ENCODE measurements at places on chromosomes 3 and 15.

- no peak for DNase-seq
Measured at GRCh38 chr3:78825858-78826215, 942.0 kb downstream of the ROBO1 start.

DNA sequence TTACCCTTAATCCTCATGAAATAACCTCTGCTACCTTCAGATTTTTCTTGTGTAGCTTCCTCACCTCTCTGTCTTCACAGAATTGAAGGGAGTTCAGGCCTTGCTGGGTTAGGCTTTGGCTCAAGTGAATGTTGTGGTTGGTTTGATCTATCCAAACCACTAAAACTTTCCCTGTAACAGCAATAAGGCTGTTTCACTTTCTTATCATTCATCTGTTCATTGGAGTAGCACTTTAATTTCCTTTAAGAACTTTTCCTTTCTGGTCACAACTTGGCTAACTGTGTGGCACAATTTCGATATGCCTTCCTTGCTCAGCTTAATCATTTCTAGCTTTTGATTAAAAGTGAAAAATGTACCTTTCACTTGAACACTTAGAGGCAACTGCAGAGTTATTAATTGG lies 129.8 kb downstream of the NR1I2 start:
- DNase-seq, result no peak

DNA sequence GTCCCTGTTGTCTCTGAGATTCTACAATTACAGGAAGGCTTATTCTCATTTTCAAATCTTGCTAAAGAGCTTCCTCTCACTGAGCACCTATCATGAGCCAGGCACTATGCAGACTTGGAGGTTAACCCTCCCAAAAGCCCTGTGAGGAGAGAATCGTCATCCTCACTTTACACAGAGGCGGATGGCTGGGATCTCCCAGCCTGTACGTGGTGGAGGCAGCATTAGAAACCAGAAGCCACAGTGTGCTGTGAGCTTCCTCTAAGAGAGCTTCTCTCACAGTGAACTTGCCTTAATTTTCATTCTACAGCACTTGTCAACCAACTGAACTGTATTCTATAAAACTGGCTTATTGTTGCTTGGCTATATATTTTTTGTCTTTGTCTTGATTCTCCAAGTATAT lies 6.1 kb upstream of the DGKG start:
- DNase-seq, result no peak

DNA sequence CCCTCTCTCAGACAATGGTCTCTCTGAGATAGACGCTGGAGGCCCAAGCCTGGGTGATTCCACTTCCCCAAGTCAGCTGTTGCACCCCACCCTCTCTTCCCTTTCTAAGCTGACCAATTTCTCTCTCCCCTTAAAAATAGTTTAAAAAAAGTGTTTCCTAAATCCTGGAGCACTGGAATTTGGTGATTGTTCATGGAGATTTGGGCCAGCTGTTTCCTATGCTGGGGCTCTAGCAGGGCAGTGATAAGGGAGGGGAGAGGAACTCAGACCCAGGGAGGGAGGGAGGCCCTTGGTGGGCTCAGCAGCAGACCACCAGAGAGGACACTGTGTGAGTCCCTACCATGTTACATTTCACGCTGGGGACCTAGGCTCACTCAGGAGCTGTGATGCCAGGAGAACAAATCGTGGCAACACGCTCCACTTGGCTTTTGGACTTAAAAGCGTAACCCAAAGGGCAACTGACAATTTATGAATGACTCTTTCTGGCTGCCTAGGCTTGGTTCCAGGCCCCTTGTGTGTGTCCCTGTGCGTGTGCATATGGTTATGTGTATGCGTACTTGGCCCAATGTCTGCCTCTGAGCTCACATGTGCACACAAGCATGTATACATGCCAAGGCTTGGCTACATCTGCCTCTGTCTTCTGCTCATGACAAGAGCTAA lies 59.8 kb upstream of the INSYN1 start:
- DNase-seq, result no peak

GRCh38 chr3:116586285-116586944 lies 123.2 kb upstream of the TUSC7 start:
- no peak for DNase-seq

DNA sequence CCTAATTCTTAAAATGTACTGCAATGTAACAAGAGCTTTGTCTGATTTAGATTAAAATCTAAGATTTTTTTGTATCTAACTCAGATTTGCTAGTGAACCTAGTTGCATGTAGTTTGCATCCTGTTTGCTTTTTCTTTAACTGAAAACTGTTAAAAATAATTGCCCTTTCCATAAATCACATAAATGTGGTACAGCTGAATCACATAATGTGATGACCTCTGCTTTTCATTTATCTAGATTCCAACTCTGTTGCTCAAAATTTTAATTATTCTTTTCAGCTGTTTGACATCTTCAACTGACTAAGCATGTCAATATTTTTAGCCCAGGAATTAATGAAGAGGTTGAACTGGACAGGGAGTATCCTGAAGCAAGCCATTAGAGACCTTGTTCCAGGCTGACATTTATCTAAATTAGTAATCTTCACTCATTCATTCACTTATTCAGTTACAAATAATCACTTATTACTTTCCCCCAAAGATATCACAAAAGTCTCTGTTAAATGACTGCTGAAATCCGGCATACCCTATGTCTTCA lies 101.9 kb upstream of the PLXND1 start:
- DNase-seq, result no peak

DNA sequence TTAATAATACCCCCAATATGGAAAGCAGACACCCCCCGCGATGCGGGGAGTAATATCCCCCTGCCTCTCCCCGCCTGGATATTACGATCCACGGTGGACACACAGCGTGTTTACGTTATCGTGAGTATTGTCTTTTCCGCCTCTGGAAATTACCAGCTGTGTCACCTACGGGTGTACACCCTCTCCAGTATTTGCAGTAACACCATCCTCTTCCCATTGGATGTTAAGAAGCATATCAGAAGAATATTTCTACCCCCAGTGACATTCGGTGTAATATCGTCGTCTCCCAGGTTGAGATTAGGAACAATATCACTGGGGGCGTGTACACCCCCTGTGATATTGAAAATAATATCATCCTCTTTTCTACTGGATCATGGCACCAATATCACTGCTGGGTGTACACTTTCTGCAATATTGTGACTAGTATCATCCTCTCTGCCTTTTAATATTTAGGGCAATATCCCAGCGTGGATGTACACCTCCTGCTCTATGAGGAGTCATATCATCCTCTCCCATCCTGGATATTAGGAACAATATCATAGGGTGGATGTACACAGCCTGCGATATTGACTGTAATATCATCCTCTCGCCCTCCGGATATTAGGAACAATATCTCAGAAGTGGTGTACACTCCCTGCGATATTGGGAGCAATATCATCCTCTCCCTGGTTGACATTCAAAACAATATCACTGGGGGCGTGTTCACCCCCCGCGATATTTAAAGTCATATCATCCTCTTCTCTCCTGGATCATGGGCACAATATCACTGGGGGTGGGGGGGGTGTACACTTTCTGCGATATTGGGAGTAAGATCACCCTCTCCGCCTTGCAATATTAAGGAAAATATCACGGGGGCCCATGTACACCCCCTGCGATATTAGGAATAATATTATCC lies 20.3 kb upstream of the BMF start:
- DNase-seq, result no peak

GRCh38 chr3:62370112-62370857 lies 3.1 kb downstream of the FEZF2 start:
- no peak for DNase-seq

DNA sequence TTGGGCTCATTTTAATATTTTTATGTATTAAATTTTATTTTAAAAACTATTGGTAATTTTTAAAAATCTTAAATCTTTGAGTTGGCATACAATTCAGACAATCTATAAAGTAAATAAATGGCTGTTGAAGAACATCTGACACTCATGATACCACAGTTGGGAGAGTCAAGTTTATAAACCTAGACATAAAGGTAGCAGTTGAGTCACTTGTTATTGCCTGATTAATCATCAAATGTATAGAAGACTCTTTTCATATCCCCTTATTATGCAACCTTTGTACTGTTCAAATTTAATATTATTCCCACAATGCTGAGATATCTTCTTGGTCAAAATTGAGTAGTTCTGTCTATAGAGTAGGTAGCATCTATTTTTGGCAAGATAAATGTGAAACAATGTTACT lies 19.6 kb downstream of the PAQR9 start:
- no peak for DNase-seq

- no peak for DNase-seq
Measured at GRCh38 chr3:58104151-58104550, 95.9 kb downstream of the FLNB start.

- no peak for DNase-seq
Measured at GRCh38 chr3:162014284-162014683, 517.7 kb downstream of the OTOL1 start.

GRCh38 chr3:98824256-98824655 lies 61.1 kb downstream of the ST3GAL6 start:
- DNase-seq, result no peak

DNA sequence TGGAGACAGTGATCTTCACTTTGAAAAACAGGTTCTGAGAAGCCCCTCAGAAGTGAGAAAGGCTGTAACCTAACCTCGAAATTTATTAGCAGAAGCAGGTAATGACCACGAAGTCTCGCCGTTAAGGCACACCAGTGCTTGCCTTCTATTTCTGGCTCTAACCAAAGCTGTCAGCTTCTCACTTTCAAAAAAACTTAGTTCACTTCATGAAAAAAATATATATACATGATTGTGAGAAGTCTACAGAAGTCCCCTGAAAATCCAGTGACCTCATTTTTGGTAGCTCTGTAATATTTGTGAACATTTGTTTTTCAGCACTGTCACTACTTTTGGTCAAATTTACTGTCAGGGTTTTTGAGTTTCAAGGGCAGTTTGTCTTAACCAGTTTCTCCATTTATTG lies 19.1 kb upstream of the AKAP13 start:
- no peak for DNase-seq

DNA sequence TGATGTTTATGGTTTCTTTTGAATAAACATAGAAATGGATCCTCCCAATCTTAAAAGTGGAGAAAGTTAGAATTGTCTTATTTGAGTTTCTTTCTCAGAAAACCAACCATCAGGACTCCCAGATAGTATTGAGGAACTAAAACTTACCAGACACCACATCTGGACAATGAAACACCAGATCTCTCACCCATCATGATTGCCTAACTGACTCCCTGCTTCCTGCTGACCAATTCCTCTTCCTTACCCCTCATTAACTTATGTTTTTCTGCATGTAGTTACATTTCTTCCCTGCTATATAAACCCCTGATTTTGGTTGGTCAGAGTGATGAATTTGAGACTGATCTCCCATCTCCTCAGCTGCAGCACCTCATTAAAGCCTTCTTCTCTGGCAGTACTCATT lies 242.0 kb upstream of the SETMAR start:
- DNase-seq, result no peak

DNA sequence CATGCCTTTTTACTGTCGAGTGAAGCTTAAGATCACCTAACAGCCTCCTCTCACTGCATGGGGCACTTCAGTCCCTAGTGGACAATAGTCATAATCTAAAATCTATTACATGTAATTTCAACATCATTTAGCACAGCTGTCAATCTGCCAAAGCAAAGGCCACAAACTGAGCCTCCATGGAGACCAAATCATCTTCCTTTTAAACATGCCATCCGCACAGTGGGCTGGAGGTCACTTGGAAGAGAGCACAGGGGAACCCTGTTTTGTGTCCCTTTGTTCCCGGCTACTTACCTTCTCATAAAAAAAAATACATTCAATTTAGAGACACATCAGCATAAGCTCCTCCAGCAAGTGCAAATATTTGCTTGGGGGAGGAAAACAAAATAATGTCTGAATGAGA lies 167.3 kb downstream of the SQOR start:
- DNase-seq, result no peak

- no peak for DNase-seq
Measured at GRCh38 chr15:100338247-100338646, 3.5 kb downstream of the ADAMTS17 start.

DNA sequence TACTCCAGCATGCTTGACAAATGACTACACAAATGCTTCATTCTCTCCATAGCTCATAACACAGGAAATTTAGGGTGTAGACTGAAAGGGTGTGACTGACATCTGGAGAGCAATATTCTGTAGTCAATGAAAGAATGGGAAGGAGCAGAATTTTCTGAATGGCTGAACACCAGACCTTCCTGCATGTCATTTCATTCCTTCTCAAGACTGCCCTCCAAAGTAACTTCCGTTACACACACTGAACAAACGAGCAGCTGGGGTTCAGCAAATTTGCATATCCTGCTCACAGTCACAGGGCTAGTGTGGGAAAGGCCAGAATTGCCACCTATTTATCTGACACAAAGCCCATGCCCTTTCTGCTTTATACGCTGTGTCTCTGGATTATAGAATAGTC lies 325.0 kb upstream of the CFAP20DC start:
- DNase-seq, result no peak

DNA sequence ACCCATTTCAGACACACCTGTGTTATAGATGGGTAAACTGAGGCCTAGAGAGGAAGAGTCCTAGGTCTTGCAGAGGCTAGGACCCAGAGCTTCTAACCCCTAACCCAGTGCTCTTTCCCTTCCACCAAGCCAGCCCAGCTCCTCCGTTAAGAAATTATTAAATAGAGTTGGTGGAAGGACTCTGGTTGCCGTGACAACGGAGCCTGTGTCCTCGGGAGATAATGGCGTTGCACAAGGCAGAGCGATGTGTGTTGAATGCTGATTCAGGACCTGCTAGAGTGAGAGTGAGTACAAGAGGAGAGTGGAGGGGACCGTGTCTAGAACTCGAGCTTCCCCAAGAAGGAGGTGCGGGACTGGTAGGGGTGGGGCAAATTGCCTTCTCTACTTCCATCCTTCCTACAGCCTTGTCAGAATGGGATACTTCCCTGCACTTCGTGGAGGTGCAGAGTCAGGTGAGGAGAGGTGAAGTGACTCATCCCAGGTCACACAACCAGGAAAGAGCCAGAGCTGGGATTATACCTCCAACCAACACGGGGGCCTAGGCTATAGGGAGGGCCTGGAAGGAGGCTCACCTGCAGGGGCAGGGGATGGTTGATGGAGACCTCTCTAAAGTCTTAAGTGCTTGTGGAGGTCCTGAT lies 8.6 kb downstream of the SLC6A1 start:
- no peak for DNase-seq

DNA sequence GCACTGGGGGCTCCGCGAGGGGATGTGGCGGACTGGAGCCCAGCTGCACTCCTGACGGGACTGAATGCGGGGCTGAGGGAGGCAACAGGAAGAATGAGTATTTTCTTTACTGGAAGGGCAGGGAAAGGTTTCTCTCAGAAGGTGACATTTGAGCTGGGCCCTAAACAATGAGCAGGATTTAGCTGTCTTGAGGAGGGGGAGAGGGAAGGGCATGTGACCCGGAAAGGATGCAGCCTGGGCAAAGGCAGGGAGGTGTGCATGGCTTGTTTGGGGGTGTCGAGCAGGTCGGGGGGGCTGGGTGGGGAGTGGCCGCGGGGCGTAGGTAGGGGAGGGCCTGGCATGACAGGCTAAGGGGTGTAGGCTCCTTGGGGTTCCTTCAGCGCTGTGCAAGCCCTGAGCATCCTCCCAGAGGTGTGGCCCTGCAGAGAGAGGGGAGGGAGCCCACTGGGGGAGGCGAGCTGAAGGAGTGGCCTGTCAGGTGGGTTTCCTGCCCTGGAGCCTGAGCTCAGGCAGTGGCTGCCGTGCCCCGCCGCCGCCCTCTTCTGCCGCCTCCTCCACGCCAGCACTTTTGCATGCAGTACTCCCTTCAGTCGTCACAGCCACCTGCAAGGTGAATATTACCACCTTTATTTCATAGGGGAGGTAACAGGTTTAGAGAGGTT lies 17.2 kb upstream of the ANKDD1A start:
- DNase-seq, result peak; percentile 86

GRCh38 chr3:28645149-28645548 lies 296.5 kb upstream of the AZI2 start:
- no peak for DNase-seq

All from T-helper 22 cell (primary cell).